Eye (tissue), 1 donor: ENCODE measurements at places on chromosomes 13 and 19.

DNA sequence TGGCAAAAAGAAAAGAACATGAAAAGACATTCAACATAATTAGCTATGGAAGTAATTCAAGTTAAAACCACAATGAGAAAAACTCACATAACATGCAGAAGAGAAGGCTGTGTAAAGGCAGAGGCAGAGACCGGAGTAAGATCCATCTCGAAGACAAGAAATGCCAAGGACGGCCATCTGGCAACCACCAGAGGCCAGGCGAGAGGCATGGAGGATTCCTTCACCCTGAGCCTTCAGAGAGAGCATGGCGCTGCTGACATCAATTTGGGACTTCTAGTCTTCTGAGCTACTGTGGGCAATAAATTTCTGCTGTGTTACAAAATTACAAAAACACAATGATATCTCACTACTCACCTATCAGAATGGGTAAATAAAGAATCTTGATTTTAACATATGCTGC is 381.0 kb downstream of the TSHZ3 start:
- no peak for DNase-seq

DNA sequence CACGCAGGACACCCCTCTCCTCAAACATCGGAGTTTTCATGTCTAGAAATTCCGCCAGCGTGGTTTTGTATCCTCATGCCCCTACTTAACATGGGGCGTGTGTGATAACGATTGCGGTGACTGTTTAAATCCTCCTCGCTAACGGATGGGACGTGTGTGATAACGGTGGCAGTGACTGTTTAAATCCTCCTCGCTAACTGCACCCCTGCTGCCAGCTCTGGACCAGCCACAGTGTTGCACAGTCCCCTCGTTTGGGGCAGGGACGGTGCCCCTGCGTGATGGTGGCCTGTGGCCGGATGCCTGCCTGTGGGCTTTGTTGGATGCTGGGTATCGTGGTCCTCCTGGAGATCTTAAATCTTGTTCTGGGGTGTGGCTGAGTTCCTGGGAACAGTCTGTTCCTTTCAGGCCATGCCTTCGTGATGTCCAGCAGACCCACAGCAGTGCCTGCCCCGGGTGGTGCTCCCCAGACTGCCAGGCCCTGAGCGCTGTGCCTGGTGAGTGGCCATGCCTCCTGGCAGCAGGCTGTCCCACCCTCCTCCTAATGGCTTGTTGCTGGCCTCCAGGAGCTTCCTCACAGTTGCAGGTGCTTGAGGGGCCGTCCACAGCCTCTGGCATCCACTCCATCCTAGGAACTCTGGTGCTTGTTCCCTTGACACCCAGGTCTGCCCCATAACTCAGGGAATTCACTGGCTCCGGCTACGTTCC is 122.5 kb upstream of the MCF2L start:
- DNase-seq: no peak

DNA sequence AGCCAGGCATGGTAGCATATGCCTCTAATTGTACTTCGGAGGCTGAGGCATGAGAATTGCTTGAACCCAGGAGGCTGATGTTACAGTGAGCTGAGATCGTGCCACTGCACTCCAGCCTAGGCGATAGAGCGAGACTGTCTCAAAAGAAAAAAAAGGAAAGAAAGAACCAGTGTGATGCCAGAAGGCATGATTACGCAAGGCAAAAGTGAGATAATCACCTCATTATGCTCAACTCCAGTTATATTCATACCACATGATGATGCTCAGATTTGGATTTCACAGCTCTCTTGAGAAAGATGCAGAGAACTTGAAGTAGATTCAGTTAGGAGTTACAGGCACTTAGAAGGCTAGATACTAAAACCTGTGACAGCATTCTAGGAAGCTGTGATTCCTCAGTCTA is 21.8 kb downstream of the RCBTB1 start:
- DNase-seq: no peak

GRCh38 chr19:38705197-38706019 is 38.9 kb downstream of the CAPN12 start:
- DNase-seq: no peak

GRCh38 chr13:79427265-79427664 is 21.2 kb upstream of the RBM26 start:
- no peak for DNase-seq

GRCh38 chr13:37383856-37384370 is 214.7 kb downstream of the POSTN start:
- DNase-seq: no peak
